ENCODE measurements at places on chromosomes 3 and 15. TPM values are rescaled to one million over a fixed set of nuclear protein-coding genes. Genes with fewer than 3 reads are reported as not detected.

The HIGD2B gene
- not detected for total RNA-seq

The MITF gene
- total RNA-seq = not detected

The NLGN1 gene
- total RNA-seq = not detected

The CRYGS gene
- total RNA-seq = 4.7 TPM

The CISH gene
- 266 TPM for total RNA-seq

The LRRN1 gene
- total RNA-seq = 0.21 TPM

All from activated CD8-positive, alpha-beta memory T cell treated with anti-CD3 and anti-CD28 coated beads, Interleukin-2, amount 10 ng/mL, durations not matched to agents 7 days and 5 days (primary cell).